GM23248 (cell line): ENCODE measurements at places on chromosomes 3 and 15. TPM values are rescaled to one million over a fixed set of nuclear protein-coding genes. Genes with fewer than 3 reads are reported as not detected.

DNA sequence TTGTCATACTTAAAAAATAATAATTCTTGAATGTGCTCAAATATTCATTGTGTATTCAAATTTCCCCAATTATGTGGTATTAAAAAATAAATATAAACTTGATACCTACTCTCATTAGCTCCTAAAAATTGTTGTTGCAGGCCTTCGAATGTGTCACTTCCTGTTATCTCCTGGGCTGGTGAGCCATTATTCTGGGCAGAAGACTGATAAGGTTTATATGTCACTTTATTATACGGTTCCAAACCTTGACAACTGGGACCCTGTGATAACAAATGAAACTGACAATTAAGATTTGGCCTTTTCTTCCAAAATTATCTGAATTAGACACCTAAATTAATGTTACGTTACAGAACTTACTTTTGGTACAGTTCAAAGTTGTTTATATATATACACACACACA, 15.0 kb downstream of the CEP152 start:
- DNase-seq = no peak

DNA sequence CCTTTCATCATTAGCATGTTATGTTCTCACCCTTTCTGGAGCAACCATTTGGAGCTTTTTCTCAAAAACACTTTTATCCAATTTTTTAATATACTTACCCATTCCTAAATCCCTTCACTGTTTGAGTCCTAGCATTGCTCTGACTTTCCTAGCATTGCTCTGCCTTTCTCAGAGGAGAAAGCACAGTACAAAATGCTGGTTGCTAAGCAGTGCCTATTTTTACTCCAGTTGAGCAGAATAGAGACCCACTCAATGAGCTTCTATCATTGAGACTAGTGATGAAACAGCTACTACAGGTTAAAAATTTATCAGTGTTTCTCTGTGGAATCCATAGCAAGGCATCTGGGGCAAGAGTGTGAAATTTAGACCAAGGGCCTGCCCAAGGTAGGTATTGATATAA, 21.8 kb upstream of the IL1RAP start:
- DNase-seq = no peak

OIP5 gene
- 2.3 and 7.3 TPM in 2 replicates for total RNA-seq

HIGD1A gene
- total RNA-seq = 154 and 173 TPM in 2 replicates

GRCh38 chr3:187318819-187319616, 27.5 kb upstream of the MASP1 start:
- DNase-seq = peak; percentile 85

ZNF774 gene
- 0.22 and 0.51 TPM in 2 replicates for total RNA-seq

- DNase-seq = no peak
These were observed 64.7 kb downstream of the ATP13A4 start for GRCh38 chr3:193489949-193490348.

DNA sequence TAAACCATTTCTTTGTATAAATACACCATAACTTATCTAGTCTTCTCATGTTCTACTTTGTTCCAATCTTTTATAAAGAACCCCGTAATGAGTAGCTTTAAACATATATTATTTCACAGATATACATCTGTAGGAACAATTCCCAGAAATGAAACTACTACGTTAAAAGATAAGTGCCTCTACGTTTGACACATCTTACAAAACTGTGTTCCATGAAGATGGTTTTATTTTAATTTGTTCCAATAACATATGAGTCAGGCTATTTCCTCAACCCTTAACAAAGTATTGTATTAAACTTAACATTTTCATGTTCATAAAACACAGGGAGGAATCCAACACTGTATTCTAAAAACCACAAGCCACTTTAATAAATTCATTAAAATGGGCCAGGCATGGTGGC, 52.9 kb downstream of the TRPM7 start:
- DNase-seq = no peak

DNA sequence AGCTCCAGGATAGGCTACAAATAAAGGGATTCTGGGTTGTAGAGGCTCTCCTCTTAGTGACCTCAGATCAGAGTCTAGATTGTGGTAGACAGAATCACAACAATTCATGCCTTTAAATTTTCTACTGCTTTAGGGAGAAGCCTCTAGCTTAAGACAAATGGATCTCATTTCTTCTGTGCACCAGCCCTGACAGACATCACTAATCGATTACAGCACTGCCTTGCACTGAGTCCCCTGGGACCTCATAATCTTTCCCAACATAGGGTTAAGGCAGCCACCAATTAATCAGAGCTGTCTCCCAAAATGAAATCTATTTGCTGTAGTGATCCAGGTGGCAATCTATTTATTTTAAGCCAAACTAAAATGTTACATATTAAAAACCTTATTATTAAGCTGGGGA, 436.5 kb upstream of the WNT5A start:
- no peak for DNase-seq

DNA sequence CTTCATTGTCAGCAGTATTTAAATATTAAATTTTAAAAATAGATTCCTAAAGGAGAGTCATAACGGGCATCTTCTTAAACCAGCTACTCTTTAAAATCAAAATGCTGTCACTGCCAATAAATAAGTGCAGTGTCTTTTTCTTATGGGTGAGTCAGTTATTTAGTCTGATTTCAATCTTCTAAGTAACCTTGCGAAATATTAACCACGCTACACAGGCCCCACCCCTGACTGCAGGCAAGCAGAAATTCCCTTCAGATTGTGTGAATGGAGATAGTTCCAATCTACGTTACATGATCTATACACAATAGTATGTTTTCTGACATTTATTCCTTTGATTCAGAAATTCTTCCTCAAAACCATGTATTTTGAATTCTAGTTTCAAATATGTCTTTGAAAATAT, 141.5 kb downstream of the GADL1 start:
- peak; percentile 88 for DNase-seq

ZNF501 gene
- 5.4 and 9.0 TPM in 2 replicates for total RNA-seq

HERC2 gene
- total RNA-seq = 30.0 and 36.6 TPM in 2 replicates

DNA sequence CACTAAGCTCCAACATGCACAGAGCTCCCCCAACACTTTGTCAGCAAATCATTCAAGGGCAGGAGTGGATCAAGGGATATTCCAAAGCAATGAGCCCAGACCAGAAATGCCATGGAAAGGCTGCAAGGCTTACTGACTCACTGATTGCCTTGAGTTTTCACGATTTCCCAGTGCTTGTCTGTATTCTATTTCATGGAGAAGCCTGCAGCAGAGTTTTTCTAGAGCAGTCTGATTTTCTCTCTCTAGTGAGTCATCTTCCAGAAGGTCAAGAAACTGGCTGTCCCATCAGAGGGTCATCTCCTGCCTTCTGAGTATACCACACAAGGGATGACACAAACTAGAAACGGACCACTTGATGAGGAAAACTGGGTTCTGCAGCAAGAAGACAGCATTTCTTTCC, 16.5 kb downstream of the LMCD1 start:
- DNase-seq = peak; percentile 77

CPEB1 gene
- 8.6 and 15.9 TPM in 2 replicates for total RNA-seq

GRCh38 chr3:51391566-51392354, 675 bp downstream of the RBM15B start:
- DNase-seq = peak; percentile 73

GRCh38 chr15:56964182-56964581, 45.7 kb downstream of the TCF12 start:
- peak; percentile 52 for DNase-seq

PLA2G4E gene
- total RNA-seq = not detected in 2 replicates

ANO10 gene
- total RNA-seq = 45.0 and 51.1 TPM in 2 replicates

- DNase-seq = no peak
These were observed 82.5 kb upstream of the NAALADL2 start for GRCh38 chr3:174776636-174777035.

GRCh38 chr15:35728219-35728940, 182.4 kb upstream of the DPH6 start:
- DNase-seq = no peak

PRR23E gene
- not detected in 2 replicates for total RNA-seq

GRCh38 chr3:171018156-171018935, 8.2 kb downstream of the SLC2A2 start:
- DNase-seq = peak; percentile 6

DNA sequence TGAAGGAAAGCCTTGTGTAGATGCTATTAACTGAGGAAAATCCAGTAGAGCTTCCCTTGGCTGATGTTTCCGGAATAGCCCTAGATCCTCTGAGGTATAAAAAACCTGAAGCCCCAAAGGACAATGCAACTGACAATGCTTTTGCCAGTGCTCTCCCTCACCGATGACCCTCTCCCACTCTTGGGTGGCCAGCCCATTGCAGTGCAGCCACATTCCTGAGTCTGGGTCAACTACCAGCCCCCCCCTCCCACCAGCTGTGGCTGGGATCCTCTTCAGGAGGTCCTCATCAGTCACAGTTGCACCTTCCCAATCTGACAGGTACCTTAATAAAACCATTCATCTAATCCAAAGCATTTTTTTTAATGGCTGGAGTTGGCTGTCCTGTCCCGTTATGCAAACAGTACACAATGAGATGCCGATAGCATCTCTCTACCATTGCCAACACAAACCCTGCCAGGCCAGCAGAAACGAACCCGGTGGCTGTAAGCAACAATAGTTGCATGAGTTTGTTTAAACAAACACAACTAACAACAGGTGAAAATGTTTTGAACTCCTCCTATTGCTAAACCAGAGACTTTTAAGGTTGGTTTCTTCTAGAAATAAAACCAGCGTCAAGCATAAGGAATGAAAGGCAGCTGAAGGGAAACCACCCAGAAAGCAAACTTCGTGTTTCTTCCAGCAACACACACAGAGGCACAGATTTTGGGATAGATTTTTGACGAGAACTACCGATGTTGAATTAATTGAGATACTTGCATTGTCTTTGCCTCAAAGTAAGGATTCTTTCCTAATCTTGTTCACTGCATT, 128.3 kb upstream of the ARHGEF3 start:
- DNase-seq = peak; percentile 25

DNA sequence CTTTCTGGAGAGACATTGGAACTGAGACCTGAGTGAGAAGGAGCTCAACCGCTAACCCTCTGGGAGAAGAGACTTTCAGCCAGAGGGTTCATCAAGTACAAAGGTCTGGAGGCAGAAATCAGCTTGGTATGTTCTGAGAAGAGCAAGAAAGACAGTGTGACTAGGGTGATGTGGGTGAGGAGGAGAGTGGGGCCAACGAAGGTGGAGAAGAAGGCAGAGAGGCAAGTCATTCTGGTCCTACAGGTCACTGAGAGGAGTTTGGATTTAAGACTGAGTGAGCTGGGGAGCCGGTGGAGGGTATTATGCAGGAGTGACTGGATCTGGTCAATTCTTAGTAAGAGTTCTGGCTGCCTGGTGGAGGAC, 12.2 kb downstream of the XIRP1 start:
- no peak for DNase-seq

C3orf22 gene
- not detected in 2 replicates for total RNA-seq

UBL7 gene
- 70.4 and 74.2 TPM in 2 replicates for total RNA-seq

- no peak for DNase-seq
These were observed 96.1 kb downstream of the OPA1 start for GRCh38 chr3:193688834-193689714.
